HepG2 (cell line): ENCODE measurements at places on chromosomes 2 and 18.
A peak's percentile ranks its signal among the peaks of the same experiment; 100 is the strongest.

GRCh38 chr2:54062401-54062800, 53.0 kb upstream of the ACYP2 start:
- no peak for DNase-seq

- peak; percentile 96 for DNase-seq
Measured at GRCh38 chr2:240604291-240604938, 17.9 kb downstream of the CAPN10 start.

- DNase-seq, result no peak
Measured at GRCh38 chr2:213018340-213018901, 133.0 kb downstream of the IKZF2 start.

GRCh38 chr18:59870623-59871130, 29.1 kb upstream of the PMAIP1 start:
- no peak for DNase-seq
